Effector CD4-positive, alpha-beta T cell (primary cell): ENCODE measurements at places on chromosomes 12 and 14.

- DNase-seq: no peak
These were observed 94.6 kb downstream of the SLC8A3 start for GRCh38 chr14:70094106-70094505.

GRCh38 chr12:69732088-69732487 is 6.6 kb upstream of the RAB3IP start:
- no peak for DNase-seq

DNA sequence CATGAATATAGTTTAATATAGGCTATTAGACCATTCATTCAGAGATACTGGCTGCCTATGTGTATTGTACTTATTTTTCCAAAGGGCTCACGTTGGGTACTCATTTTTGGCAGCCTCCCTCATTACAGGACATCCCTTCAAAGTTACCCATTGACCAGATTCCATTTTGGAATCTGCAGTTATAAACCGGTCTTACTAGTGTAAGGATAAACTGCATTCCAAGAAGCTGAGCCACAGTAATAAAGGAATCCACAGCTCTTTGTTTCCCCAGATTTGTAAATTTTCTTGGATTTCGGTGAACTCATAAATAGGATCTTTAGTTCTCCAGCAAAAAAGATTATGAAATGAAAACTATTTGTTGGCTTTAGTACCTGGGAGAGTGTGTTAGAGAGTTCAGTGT is 18.9 kb upstream of the CFL2 start:
- no peak for DNase-seq

GRCh38 chr14:61630399-61631044 is 64.8 kb upstream of the HIF1A start:
- no peak for DNase-seq

GRCh38 chr12:114747012-114747858 is 63.3 kb upstream of the TBX3 start:
- no peak for DNase-seq

- no peak for DNase-seq
These were observed 86.1 kb downstream of the ADCK1 start for GRCh38 chr14:77886010-77886409.

GRCh38 chr12:65962036-65962430 is 137.8 kb downstream of the HMGA2 start:
- DNase-seq: no peak

GRCh38 chr12:56522411-56523193 is 982 bp downstream of the RBMS2 start:
- DNase-seq: no peak

GRCh38 chr14:68219407-68219806 is 399.8 kb downstream of the RAD51B start:
- DNase-seq: no peak

DNA sequence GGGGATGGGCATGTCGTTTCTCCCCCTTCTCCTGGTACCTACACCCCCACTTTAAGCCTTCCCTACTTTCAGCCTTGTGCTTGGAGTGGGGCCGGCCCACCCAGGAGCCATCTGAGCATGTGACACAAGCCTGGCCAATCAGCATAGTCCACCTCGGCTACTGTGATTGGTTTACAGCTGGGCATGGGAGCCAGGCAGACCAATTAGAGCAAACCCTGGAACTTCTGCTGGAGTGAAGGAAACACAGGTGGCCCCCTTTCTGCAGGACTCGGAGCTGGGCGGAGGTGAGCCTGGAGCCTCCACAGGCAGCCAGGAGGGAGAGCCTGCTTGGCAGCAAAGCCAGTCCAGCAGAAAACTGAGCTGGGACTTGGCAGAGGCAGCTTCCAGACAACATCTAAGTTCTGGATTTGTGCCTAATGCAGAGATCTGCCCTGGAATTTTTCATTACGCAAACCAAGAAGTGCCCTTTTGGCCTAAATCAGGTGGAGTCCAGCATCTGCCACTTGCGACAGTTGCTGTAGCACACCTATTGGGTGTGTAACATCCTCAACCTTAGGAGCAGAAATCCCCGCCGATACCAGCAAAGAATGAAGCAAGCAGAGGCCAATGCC is 59.5 kb downstream of the SCARB1 start:
- DNase-seq: no peak

GRCh38 chr14:105817971-105818711 is 291.8 kb downstream of the TMEM121 start:
- DNase-seq: no peak
